WTC11 (cell line): ENCODE measurements at places on chromosomes 6 and 20.
A peak's percentile ranks its signal among the peaks of the same experiment; 100 is the strongest.

DNA sequence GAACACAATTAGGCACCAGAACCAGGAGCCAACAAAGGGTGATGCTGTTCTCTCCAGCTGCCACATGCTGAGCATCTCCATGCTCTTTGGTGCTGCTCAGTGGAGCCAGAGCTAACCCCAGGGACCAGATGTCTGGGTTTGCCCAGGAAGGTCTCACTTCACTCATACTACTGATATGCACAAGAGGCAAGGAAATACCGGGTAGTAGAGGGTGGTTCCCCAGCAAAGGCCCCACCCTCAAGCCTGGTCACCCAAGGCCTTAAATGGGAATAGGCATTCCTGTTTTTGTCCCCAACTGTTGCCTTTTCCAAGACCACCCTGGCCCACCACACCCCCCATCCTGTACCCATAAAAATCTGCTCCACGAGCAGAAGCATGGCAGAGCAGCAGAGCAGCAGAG lies 204.5 kb upstream of the TAB2 start:
- DNase-seq, result no peak

DNA sequence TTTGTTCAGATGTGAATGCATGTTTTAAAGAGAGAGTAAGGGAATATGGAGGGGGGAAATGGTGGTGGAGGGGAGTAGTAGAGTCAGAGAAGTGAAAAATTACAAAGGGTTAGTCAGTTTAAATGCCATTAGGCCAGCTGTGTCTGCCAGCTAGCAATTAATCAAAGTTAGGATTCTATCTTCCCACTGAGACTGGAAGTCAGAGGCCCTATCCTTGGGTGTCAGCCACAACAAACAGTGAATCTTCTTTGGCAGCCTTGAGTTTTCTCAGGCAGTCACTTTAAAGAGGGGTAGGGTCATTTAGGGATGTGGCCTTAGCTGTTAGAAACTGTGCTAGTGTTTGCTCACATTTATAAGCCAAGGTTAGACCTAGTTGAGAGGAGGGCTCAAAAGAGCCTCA lies 120.5 kb upstream of the BTBD3 start:
- no peak for DNase-seq

GRCh38 chr6:144632266-144632665 lies 347.1 kb downstream of the UTRN start:
- DNase-seq, result no peak

GRCh38 chr6:44608175-44608574 lies 220.7 kb downstream of the CDC5L start:
- DNase-seq, result no peak

- no peak for DNase-seq
Observed at GRCh38 chr6:108673602-108674001, 112.9 kb downstream of the FOXO3 start.

GRCh38 chr6:1491591-1492319 lies 102.4 kb downstream of the FOXF2 start:
- DNase-seq, result no peak

GRCh38 chr6:143528164-143528811 lies 16.8 kb upstream of the FUCA2 start:
- no peak for DNase-seq

DNA sequence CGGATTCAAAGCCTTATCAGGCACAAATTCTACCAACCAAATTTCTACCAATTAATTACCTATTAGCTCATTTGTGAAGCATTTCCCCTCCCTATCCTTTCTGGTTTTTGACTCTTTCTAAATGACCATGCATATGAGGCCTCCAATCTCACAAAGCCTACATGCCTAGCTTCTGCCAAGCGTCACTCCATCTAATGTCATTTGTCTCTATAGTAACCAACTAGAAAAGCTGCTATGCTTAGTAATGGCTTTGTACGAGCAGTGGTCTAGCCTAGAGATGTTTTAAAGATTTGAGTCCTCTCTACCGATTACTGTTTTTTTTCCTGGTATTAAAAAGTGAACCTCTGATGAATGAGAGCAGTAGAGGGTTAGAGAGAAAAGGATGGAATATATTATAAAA lies 4.8 kb upstream of the ASF1A start:
- DNase-seq, result no peak

DNA sequence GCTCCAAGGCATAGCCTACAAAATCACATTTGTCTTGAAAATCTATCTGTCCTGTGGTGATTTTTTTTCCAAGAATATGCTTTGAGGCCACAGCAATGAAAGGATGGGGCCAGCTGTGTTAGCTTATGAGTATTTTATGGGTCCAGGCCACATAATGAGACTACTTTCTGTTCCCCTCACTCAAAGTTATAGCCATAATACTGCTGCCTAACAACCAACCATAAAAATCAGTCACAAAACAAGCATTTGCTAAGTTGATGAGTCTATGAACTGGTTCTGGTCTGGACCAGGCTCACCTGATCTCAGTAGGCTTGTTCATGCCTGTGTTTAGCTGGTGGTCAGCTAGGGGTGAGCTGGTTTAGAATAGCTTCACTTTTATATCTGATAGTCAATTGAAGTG lies 192.5 kb upstream of the PLCB4 start:
- DNase-seq, result no peak

DNA sequence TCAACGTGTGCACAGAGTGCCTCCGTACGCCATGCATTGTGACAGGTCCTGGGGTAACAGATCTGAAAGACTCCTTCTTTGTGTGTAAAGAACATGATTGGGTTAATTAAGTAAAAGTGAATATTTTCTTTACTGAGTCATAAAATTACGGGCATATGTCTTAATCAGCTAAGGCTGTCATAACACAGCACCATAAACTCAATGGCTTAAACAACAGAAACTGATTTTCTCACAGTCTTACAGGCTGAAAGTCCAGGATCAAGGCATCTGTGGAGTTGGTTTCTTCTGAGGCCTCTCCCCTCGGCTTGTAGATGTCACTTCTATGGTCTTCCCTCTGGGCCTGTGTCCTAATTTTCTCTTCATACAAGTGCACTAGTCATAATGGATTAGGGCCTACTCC lies 176.9 kb downstream of the MTFR2 start:
- DNase-seq, result no peak

DNA sequence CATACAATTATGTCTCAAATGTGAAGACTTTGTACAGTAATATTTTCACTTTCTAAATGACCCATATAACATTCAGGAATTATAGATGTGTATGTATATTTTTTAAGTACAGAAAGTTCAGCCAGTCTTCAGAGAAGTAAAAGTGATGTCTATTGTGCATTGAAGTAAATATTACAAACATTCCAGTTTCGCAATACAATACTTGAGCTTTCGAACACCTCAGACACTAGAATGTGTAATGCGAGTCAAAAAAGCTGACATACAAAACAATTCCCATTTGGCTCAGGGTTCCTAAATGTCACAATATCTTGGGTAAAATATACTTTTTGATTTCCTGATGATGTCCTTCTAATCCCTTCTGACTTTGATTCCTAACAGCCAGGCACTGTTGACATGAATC lies 101.4 kb downstream of the ZNF217 start:
- DNase-seq, result no peak

DNA sequence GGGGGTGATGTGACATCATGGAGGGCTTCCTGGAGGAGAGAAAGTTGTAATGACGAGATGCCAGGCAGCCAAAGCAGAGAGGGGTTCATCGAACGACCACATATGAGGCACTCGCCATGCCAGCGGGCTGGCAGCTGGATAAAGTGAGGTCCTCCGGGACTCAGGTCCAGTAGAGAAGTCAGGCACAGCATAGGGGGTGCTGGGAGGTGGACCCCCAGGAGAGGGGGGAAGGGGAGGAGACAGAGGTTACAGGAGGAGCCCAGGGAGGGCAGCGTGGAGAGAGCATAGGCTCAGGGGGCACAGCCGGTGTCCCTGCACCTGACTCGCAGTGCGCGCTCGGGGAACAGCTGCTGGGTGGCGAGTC lies 174.7 kb downstream of the BMP7 start:
- no peak for DNase-seq

DNA sequence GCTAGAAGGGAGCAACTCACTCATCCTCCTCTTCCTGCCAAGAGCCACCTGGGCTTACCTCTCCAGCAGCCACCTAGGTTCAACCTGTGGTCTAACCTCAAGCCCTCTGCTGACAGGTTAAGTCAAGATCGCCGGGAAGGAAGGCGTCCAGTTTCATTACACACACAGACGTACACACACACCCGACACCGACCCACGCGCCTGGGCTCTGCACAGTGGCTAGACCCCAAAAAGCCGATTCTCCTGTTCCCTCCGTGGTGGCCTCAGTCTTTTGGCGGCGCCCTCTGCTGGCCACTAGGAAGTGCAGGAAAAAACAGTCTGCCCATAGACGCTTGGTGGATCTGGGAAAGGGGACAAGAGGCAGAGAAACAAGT lies 52.8 kb downstream of the MRPL14 start:
- DNase-seq, result peak; percentile 64

GRCh38 chr20:23009636-23010035 lies 25.5 kb upstream of the SSTR4 start:
- no peak for DNase-seq

DNA sequence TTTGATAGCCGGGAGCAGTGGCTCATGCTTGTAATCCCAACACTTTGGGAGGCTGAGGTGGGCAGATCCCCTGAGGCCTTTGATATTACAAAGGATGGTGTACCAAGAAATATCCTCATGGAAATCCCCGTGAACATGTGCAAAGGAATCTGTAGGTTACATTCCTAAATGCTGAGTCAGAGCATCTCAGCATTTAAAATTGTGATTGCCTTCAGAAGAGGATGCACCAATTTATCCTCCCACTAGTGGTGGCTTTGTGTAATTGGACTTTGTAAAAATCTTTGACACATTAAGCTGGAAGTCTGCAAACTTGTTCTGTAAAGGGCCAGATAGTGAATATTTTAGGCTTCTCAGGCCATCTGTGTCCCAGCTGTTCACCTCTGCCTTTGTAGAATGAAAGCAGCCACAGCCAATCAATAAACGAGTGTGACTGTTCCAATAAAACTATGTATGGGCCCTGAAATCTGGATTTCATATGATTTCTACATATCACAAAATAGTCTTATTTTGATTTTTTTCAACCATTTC lies 11.8 kb downstream of the TMEM14B start:
- no peak for DNase-seq

DNA sequence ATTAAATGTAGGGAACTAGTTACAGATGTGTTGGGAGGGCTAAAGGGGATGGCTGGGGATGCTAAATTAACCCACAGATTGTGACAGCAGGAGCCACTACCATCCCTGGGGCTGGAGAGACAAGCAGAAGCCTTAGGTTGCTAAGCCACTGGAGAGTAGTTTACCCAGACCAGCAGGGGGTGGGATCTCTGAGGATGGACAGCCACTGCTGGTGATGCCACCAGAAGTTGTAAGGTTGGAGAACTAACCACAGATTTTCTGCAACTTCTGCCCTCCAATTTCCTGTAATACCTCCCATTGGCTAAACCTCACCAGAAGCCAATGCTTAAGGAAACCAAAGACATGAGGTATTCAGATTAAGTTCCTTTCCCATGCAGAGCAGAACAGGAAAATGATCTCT lies 139.6 kb upstream of the NOX3 start:
- DNase-seq, result no peak

- DNase-seq, result no peak
Observed at GRCh38 chr6:73131706-73132105, 93.6 kb downstream of the KHDC1L start.

DNA sequence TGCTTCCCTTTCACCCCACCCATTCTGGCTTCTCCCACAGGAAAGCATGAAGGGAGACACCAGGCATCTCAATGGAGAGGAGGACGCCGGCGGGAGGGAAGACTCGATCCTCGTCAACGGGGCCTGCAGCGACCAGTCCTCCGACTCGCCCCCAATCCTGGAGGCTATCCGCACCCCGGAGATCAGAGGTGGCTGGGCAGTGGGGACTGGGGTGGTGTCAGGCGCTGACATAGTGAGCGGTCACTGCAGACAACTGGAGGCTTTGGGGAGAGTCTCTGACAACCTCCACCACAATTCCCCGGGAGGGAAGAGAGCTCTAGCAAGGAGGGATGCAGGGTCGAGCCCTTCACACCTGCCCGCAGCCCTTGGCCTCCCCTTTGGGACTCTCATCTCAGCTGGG lies 18.1 kb downstream of the DNMT3B start:
- no peak for DNase-seq

DNA sequence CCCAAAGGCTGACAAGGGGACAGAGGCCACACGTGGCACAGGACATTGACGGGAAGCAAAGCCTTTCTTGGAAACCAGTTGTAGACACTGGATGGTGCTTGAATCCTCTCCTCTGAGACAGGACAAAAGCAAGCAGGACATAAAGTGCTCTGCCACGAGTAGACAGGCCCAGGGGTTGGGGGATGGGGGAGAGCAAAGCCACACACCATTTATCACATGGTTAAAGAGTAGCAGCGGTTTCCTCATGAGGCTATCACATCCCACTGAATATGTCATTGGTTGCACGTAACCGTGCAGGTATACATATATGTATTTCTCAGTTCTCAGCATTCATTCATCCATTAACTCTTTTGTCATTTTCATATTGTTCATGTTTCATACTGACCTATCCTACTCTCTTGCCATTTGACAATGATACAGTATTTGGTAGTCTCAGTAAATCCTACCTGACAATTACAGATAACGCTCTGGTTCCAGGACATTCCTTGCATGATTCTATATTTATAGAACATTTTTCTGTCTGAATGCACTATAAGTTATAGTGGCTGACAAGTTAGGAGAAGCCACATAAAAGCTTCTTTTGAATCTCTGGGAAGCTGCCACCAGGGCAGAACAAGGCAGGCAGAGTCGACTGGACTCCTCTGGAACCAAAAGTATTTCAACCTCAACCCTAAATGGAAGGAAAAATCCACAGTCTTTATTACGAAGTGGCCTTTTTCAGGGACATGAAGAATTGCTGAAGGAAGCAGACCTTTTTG lies 23.5 kb downstream of the METTL24 start:
- no peak for DNase-seq

DNA sequence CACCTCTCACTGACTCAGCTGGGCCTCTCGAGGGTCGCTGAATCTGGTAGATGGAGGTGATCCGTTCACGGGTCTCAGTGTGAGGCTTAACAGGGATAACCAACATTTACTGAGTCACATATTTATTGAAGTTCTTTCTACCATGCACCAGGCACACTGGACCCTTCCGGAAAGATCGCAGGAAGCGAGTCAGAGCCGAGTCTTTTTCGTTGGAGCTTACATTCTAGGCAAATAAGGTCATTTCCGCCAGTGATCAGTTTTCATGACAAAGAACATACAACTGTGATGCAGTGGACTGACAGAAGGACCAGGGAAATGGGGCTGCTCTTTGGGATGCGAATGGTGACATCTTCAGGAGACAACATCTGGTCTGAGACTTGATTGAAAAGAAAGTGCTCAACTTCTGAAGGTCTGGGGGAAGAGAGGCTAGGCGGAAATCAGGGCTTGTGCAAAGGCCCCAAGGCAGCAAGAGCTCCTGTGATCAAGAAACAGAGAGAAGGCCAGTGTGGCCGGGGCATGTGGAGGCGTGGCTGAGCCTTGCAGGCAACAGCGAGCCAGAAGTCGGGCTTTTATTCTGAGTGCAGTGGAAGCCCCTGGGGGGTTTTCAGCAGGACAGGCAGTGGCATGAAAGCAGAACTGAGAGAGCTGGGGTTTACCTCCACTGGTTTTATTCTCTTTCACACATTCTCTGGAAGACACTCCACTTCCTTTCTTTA lies 56.7 kb downstream of the APCDD1L start:
- no peak for DNase-seq

GRCh38 chr20:45300961-45301360 lies 5.7 kb upstream of the RBPJL start:
- peak; percentile 82 for DNase-seq
